Stimulated activated CD4-positive, alpha-beta T cell treated with anti-CD3 and anti-CD28 coated beads, Interleukin-4, amount 100 ng/mL, for 24 hours (primary cell): ENCODE measurements at places on chromosomes 2 and 18.

DNA sequence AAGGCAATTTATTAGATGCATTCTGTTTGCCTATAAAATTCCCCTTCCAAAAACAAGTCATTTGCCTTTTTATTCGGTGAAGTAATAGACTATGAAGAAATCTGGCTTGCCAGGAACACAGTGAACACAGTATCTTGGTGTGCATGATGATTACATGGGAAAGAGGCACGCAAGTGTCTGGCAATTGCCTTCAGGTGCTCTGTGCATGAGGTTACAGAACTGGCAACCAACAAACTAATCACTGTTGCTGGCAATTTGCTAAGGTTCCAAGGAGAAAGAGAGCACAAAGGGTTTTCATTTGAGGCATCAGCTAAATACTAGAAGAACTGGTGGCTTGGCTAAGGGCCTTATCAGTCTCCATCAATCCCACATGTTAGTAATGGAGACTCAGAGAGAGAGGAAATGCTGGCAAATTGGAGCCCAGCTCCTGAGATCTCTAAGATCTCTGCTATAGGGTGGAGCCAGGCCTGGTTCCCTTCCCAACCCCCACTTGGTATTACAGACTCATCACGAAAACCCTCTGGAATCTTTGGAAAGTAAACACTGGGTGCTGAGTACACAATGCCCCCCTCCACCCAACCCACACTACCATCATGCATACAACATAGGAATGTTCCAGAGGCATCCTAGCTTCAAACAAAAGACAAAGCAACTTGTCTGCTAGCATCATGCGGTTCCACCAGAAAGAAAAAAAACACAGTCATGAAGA lies 10.4 kb downstream of the RNF152 start:
- no peak for DNase-seq

DNA sequence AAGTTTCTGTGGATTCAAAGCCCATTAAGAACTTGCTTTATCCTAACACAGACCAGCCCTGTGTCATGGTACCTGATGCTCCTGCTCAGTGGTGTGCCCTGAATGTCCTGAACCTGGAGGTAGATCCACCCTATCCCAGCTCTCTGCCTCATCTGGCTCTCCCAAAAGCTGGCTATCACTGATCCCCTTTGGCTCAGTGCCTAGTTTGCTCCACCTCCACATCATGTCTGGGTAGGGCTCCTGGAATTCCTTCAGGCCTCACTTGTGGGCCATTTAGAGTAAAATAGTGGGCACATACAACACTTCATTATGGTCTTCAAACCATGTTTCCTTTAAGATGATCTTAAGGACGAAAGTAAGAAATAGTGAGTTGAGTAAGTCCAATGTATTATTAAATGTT lies 4.8 kb upstream of the ABCB11 start:
- DNase-seq: no peak

DNA sequence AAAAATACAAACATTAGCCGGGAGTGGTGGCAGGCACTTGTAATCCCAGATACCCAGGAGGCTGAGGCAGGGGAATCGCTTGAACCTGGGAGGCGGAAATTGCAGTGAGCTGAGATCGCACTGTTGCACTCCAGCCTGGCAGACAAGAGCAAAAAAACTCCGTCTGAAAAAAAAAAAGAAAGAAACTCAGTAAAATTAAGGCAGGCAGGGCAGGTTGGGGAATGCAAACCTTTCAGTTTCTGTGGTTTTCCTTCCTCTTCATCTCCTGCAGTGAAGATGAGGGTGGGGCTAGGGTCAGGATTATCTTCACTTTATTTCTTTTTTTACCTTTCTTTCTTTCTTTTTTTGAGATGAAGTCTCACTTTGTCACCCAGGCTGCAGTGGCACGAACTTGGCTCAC lies 43.2 kb upstream of the PSME4 start:
- DNase-seq: no peak

DNA sequence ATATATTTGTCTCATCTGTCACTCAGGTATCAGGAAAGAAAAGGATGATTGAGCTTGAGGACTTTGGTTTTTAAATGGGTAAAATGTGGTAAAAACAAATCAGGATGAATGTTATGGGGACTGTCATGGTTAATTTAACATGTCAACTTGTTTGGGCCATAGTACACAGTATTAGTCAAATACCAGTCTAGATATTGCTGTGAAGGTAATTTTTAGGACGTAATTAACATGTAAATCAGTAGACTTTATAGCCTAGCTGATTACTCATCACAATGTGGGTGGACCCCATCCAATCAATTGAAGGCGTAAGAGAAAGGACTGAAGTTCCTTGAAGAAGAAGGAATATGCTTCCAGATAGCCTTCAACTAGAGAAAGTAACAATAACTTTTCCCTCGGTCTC lies 275.7 kb upstream of the ZNF804A start:
- DNase-seq: no peak

GRCh38 chr2:65316072-65316471 lies 88.4 kb downstream of the ACTR2 start:
- no peak for DNase-seq

GRCh38 chr2:207334301-207334623 lies 168.5 kb upstream of the KLF7 start:
- no peak for DNase-seq

DNA sequence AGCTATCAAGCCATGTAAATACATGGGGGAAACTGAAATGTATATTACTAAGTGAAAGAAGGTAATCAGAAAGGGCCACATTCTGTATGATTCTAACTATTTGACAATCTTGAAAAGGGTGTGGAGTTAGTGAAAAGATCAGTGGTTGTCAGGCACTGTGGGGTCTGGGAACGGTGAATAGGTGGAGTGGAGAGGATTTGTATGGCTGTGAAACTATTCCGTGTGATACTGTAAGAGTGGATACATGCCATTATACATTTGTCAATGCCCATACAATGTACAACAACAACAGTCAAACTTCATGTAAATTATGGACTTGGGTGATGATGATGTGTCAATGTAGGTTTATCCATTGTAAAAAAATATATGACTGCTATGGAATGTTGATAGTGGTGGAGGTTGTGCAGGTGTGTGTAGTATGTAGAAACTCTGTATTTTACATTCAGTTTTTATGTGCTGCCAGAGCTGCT lies 1116.2 kb downstream of the SUCLG1 start:
- DNase-seq: no peak

DNA sequence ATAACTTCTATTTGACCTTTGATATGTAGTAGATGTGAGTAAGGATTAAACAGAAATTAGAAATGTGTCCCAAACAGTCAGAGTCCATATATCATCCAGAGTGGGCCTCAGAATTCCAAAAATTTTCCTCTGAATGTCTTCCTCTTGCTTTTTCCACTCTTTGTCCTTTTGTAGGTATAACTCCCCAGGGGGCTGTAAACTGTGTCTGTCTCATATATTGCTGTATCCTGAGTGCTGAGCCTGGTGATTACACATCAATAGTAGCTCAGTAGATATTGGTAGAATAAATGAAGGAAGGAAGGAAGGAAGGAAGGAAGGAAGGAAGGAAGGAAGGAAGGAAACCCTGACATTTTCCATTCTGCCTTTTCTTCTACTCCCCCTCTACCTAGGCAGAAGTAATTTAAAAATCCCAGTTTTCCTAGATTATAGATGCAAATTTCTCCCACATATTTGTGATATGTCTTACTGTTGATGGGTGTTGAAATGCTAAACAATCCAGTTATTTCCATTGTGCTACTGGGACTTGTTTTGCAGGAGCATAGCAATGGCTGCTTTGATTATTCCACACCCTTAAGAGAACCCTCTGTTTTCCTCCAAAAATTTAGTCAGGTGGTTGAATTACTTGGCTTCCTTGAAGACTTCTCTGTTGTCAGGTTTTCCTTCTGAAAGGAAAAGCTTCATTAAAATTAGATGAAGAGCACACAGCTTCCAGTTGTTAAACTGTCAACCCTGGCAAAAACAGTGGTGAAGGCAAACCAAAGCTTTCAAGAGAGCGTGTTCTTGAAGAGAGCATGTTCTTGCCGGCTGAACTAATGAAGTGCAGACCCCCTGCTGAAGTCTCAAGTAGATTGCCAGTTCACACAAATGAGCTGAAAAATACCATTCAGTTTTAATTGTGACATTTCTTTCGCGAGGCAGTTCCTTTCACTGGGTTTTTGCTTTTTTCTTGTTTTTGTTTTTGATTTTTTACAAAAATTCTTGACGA lies 147.8 kb downstream of the KCNE4 start:
- DNase-seq: no peak

DNA sequence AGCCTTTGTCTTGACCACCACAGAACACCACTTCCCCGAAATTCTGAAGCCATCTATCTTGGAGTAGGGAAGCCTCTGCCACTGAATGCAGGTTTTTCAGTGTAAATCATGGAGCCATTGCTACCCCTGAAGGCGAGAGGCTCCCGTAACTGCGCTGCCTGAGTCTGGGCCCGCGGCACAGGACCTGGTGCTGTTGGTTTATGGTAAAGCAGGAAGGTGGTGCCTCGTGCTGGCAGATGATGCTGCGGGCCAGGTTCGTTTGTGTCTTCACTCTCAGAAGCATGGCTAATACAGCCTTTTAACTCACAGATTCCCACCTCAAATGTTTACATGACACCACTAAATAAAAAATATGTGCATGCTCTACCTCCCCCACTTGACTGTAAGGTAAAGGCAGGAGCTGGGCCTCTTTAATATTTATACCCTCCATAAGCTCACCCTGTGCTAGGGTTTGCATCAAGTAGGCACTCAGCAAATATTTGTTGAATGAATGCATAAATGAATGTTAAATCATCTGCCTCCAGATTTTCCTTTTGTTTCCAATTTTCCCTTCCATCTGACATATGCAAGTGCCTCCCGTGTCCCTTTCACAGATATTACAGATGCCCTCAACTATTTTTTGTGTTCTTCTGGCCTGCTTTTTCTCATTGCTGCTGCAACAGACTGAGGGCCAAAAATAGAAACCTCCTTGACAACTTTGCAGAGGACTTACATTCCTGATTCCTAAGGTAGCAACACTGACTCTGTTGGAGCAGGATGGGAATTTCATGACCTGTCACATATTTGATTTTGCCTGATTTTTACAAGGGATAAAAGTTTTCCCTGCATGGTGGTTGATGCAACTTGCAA lies 83.5 kb upstream of the CPO start:
- no peak for DNase-seq

DNA sequence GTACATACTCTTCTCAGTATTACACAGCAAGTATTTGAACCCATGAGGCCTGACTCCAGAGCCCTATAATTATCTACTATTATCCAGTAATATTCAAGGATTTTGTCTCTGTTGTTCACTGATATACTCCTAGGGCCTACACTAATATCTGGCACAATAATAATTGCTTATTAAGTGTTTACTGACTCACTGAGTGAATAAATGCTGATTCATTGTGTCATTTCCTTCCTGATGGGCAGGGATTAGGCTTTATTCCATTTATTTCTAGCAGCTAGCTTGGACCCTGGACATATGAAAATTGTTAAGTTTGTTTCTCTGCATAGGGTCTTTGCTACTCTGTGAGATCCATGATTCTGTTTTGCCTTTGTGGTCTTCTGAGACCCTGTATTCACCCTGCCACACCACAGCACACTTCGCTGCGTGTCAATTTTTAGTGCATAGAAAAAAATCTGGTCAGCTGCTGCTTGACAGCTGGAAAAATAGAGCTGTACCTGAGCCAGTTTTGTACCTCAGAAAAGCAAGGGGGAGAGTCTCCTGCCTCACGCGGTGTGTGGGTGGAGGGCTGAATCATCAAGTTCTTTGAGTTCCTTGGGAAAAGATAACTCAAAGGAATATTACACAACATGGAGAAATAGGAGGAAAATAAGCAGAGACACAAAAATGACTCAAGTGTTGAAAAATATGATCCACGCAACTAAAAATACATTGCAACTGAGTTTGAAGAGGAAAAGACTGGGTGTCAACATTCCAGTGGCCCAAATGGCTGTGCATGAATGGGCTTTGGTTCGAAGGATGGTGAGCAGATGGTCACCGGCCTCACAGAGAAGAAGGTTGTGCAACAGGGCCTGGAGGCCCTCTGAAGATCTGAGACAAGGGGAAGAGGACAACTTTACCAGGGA lies 18.9 kb upstream of the DPP4 start:
- no peak for DNase-seq

DNA sequence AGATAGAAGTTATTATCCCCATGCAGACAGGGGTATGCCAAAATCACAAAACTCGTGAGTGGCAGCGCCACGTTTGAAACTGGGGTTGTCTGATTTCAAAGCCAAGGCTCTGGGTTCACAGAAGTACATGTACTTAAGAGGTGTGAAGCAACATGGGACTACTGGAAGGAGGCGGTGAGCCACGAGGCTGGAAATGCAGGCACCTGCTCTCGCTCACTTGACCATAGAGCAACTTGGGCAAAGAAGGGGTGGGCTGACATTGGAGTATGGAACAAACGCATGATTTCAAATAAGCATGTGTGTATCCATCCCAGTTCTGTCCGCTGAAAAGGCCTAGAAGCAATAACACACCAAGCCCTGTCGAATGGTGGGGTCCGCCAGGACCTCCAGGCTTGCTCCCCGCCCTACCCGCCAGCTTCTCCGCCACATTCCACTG lies 593 bp upstream of the ACTR2 start:
- peak; percentile 26 for DNase-seq

- no peak for DNase-seq
These were observed 89.1 kb downstream of the ZEB2 start for GRCh38 chr2:144430722-144431391.

GRCh38 chr2:132738223-132738622 lies 68.2 kb upstream of the LYPD1 start:
- DNase-seq: no peak

DNA sequence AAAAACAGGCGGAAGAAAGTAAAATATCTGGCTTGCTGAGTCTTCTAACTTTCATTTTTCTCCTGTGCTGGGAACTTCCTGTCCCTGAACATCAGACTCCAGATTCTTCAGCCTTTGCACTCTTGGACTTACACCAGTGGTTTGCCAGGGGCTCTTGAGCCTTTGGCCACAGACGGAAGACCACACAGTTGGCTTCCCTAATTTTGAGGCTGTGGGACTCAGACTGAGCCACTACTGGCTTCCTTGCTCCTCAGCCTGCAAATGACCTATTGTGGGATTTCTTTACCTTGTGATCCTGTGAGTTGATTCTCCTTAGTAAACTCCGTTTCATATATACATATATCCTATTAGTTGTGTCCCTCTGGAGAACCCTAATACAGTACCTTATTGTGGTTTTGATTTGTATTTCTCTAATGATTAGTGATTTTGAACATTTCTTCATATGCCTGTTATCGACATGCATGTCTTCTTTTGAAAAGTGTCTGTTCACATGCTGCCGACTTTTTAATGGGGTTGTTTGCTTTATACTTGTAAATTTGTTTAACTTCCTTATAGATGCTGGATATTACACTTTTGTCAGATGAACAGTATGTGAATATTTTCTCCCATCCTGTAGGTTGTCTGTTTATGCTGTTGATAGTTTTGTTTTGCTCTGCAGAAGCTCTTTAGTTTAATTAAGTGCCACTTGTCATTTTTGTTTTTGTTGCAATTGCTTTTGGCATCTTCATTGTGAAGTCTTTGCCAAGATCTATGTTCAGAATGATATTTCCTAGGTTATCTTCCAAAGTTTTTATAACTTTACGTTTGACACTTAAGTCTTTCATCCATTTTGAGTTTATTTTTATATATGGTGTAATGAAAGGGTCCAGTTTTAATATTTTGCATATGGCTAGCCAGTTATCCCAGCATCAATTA lies 348.8 kb upstream of the SETBP1 start:
- no peak for DNase-seq

- no peak for DNase-seq
These were observed 1848.6 kb upstream of the CELF4 start for GRCh38 chr18:39414009-39414700.
